Thoracic aorta (tissue), 2 donors: ENCODE measurements at places on chromosomes 3 and 15. TPM values are rescaled to one million over a fixed set of nuclear protein-coding genes. Genes with fewer than 3 reads are reported as not detected.

Gene STARD5
- 7.3 TPM for total RNA-seq

Gene LIPH
- total RNA-seq = 4.5 TPM

Gene GP5
- total RNA-seq = not detected

Gene ISG20
- 32.1 TPM for total RNA-seq

Gene PIGX
- 19.3 TPM for total RNA-seq

Gene PIGB
- 26.7 TPM for total RNA-seq

Gene CATSPER2
- total RNA-seq = 3.0 TPM

Gene EFCAB12
- total RNA-seq = 0.68 TPM

Gene SACM1L
- 50.5 TPM for total RNA-seq

Gene PLSCR5
- not detected for total RNA-seq

Gene DNAH1
- 21.0 TPM for total RNA-seq

Gene DUOX1
- total RNA-seq = 0.56 TPM

Gene NUDT16
- 41.2 TPM for total RNA-seq

Gene GOLGA8M
- total RNA-seq = 0.81 TPM

Gene KY
- 2.6 TPM for total RNA-seq

Gene STARD9
- 59.8 TPM for total RNA-seq

Gene ULK3
- total RNA-seq = 72.2 TPM

Gene RASGRP1
- 2.6 TPM for total RNA-seq

Gene PSMD2
- 160 TPM for total RNA-seq

Gene POLQ
- total RNA-seq = 0.68 TPM

Gene IL16
- total RNA-seq = 17.1 TPM

- DNase-seq = no peak
These were observed 38.6 kb upstream of the TTC14 start for GRCh38 chr3:180563406-180563805.

DNA sequence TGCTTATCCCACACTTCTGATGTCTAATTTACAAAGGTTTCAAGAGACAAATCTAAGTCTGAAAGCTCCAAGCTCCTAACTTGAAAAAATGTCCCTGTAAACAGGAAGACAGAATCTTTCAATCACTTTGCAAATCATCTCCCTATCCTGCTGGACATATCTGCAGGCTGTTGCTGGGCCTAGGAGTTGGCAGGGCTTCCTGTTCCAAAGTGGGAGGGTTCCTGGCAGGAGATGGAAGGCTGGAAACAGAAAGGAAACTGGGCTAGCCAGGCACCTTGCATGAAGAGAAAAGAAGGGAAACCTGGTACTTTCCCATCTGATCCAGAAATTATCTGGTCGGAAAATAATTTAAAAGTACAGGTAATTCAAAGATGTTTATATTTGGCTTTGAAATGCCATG, 227.3 kb upstream of the IL12A start:
- no peak for DNase-seq

DNA sequence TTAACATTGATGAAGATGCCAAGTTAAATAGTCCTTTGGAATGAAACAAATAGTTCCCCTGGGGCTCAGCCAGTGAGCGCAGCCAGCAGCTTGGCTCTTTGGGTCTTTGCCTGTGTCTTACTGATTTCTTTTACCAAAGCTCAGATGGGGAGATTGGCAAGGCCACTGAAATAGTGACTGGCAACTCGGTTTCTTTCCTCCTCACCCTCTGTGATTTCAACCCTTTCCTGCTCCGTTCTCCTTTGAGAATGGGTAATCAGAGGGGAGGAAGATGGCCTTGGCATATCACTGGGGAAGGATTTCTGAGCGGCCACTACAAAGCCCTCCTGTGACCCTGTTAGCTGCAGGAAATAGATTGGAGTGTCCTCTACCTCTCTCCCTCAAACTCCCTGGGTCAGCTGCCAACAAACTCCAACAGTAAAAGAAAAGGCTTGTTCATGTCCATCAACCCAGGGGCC, 337.1 kb upstream of the LRRFIP2 start:
- no peak for DNase-seq

DNA sequence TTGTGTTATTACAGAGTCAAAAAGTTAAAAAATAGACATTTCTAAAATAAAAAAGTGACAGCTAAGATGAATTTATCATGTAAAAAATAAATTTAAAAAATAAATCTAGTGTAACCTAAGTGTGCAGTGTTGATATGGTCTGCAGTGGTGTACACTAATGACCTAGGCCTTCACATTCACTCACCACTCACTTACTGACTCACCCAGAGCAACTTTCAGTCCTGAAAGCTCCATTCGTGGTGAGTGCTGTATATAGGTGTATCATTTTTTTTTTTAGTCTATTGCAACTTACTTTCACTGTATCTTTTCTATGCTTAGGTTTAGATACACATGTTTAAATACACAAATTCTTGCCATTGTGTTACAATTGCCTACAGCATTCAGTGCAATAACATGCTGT, 459.4 kb upstream of the ROBO1 start:
- DNase-seq = no peak

- DNase-seq = peak; percentile 18
These were observed 54.0 kb downstream of the B3GNT5 start for GRCh38 chr3:183306798-183307671.

DNA sequence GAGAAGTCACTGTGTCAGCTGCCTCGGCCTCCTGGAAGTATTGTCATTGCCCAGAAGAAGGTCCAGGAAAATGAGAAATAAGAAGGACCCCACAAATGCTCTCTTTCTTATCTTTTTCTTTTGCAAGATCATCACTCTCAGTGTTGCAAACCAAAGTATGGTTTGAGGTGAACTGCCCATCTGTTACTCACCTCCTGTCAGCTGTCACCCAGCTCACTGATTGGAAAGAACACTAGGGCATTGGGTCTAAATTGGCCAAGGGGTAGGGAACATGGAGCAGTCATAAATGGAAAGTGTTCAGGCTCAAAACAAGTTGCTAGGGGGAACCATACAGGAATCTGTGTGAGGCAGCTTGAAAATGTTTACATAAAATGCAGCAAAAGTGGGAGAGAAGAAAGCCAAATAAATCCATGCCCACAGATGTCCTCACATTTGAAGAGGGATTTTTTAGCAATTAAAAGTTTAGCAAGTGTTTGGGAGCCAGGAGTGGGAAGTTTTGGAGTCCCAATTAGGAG, 431.2 kb upstream of the THBS1 start:
- DNase-seq = no peak

DNA sequence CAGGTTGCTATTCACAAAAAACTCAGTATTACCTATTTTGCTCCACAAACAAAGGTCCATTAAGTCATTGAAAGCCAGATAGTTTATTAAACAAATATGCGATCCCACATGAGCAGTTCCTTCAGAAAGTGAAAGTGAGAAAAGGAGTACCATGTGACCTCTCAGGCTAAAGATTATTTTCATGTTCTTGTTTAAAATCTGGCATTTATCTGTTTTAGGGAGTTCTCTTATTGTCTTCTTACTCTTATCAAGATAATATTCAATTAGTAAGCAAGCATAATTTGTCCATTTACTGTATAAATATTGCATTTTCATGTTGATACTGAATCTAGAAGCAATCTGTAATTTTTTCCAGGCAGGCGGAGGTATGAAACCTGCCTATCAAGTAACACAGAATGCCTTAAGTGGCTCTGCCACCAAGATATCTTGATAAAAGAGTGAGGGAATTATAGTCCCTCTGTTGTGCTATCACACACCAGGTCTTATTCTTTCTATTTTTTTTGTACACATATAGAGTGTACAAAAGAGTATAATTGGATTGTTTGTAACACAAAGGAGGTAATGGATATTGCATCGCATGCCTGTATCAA, 20.1 kb upstream of the PLSCR5 start:
- DNase-seq = no peak

GRCh38 chr15:26893351-26894065, 26.6 kb downstream of the GABRA5 start:
- no peak for DNase-seq

- DNase-seq = no peak
These were observed 16.1 kb upstream of the TM4SF1 start for GRCh38 chr3:149393345-149394160.

- DNase-seq = no peak
These were observed 15.4 kb upstream of the TRIM59 start for GRCh38 chr3:160464971-160465370.

DNA sequence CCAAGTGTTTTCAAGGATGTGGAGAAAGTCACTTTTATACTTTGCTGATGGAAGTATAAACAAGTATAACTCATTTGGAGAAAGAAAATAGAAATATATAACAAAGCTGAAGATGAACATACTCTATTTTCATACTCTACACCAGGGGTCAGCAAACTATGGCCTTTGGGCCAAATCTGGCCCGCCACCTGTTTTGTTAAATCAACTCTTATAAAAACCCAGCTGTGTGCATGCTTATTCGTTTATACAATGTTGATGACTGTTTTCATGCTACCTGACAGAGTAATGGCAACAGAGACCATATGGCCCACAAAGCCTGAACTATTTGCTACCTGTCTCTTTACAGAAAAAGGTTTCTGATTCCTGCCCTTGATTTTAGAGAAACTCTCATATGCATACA, 124.0 kb downstream of the NR1D2 start:
- DNase-seq = no peak

- no peak for DNase-seq
These were observed 1.0 kb downstream of the IQSEC1 start for GRCh38 chr3:13072239-13072599.

DNA sequence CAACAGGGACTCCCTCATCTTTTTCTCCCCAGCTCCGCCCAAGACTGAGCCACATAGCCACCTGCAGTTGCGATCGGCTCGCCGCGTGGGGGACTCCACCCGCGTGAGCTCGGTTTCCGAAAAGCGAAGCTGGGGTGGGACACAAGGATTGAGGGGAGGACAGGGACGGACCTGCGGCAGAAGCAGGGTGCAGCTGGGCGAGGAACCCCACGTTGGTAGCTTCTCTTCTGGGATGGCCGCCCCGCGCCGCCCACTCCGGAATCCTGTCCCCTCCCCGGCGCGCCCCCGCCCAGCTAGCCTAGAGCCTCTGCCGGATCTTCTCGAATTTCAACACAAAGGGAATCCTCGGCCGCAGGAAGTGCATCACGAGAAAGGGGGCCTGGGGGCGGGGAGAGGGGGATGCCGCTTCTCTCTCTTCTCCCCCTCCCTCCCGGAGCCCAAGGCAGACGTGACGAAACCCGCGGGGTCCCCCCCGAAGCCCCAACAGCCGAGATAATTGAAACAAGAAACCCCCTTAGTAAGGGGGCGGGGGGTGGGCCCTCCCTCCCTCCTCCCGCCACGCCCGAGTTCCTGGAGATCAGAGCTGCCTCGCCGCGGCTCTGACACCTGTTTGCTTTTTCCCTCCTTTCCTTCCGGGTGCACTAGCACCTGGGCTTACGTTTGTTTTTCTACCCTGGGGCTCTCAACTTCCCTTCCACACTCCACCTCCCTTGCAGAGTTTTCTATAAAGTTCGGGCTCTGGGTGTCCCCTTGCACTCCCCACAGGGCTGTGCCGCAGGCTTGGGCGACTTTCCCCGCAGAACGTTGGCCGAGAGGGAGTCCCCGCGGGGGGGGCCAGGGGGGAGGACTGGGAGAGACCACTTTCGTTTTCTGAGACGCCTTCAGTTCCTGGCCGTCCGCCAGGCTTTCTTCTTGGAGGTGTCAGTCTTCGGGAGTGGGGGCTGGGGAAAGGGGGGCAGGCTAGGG, 1.3 kb upstream of the KCNH8 start:
- DNase-seq = peak; percentile 7

DNA sequence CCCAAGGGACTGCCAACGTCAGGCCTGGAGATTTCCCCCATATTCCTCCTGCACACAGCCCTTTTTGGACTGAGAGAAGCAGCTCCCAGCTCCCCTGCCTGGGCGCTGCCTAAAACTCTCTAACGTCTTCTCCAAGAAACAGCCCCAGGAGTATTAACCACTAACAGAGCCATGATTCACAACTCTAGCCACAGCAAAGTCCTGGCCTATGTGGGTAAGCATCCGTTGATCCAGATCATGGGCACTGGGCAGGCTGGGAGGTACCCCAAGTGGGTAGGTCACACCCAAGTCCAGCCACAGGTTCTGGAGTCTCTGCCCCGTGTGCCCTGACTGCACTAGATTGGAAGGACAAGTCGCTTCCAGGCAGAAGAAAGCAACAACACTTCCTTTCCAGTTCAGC, 31.9 kb downstream of the NBEAL2 start:
- DNase-seq = no peak

- DNase-seq = no peak
These were observed 126.6 kb upstream of the MME start for GRCh38 chr3:154953538-154953937.

- DNase-seq = no peak
These were observed 56.0 kb upstream of the SNRPN start for GRCh38 chr15:24898715-24899272.

GRCh38 chr3:171749124-171749523, 61.2 kb downstream of the PLD1 start:
- DNase-seq = no peak

- no peak for DNase-seq
These were observed 65.1 kb upstream of the CBLB start for GRCh38 chr3:105933871-105934270.

DNA sequence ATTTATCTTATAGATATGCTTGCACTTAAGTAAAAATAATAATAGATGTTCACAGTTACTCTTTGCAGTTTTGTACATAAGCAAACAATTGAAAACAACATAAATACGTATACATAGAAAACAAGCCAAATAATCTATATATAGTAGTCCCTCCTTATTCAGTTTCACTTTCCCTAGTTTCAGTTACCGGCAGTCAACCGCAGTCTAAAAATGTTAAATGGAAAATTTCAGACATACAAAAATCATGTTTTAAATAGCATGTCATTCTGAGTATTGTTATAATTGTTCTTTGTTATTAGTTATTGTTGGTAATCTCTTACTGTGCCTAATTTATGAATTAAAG, 262.0 kb downstream of the CGGBP1 start:
- DNase-seq = no peak

GRCh38 chr3:45518376-45519135, 76.0 kb upstream of the LIMD1 start:
- no peak for DNase-seq

DNA sequence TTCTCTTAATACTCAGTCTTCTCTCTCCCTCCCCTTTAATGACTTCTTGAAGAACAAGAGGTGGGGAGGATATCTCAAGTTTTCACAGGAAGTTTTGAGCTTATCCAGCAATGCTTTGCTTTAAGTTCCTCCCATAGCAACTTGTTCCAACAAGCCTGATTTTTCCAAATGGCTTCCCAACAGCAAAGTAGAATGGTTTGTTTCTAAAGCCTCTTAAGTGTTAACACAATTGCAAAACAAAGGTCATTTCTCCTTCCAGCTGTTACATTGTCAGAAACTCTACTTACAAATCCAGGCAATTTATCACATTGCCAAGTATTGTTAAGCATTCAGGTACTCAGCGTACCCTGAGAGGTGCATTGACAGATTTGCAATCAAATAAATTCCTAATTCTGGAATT, 6.8 kb upstream of the ZNF770 start:
- DNase-seq = no peak
